Stimulated activated CD4-positive, alpha-beta T cell treated with anti-CD3 and anti-CD28 coated beads, TNF-alpha, amount 100 ng/mL, for 4 hours (primary cell): ENCODE measurements at places on chromosomes 13 and 19.
A peak's percentile ranks its signal among the peaks of the same experiment; 100 is the strongest.

GRCh38 chr13:113722921-113723320 lies 36.1 kb upstream of the TMEM255B start:
- no peak for DNase-seq

GRCh38 chr13:73715911-73716510 lies 418.2 kb downstream of the KLF12 start:
- DNase-seq, result no peak

- no peak for DNase-seq
These were observed 13.0 kb downstream of the OR7A5 start for GRCh38 chr19:14821937-14822336.

DNA sequence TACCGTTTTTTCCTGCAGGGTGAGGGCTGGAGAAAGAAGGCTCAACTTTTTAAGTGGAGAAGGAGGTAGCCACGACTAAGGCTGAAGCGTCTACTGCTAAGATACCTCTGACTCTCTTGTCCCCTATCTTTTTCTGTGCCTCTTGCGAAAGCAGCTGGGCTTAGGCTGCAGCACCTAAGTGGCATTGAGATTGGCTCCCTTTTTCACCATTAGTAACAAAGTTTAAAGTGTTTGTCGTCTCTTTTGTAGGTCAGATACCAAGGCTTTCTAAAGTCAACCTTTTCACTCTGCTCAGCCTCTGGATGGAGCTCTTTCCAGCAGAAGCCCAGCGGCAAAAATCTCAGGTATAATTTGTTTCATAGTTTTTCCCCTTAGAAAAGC lies 887 bp downstream of the CDADC1 start:
- DNase-seq, result no peak

GRCh38 chr13:52374389-52374788 lies 31.6 kb downstream of the THSD1 start:
- no peak for DNase-seq

DNA sequence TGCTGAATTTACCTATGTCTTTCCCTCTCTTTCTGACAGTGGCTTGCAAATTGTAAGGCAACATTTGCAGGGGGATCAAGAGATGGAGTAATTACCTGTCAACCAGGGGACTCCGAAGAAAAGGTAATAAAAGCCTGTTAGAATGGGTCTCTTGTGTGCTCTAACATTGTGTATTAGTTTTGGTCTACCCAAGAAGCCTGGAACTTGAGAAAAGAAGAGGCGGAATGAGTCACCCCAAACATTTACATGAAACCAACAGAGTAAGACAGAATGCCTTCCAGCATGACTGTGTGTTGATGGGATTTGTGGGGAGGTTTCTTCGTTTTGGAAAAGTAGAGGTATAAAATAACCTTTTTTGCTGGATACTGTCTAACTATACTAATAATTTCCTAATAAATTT lies 36.7 kb downstream of the ZAR1L start:
- DNase-seq, result no peak

- no peak for DNase-seq
These were observed at the start of gene RYR1 for GRCh38 chr19:38433268-38433733. TSS of gene RYR1 (plus strand) at chr19:38433691. CDS start at chr19:38433830, 139 bp downstream.

GRCh38 chr13:30300596-30300995 lies 6.8 kb downstream of the KATNAL1 start:
- DNase-seq, result no peak

- no peak for DNase-seq
These were observed 2.8 kb upstream of the CEACAM5 start for GRCh38 chr19:41705393-41706174.

- no peak for DNase-seq
These were observed 25.4 kb downstream of the ATP8B3 start for GRCh38 chr19:1786668-1787067.

DNA sequence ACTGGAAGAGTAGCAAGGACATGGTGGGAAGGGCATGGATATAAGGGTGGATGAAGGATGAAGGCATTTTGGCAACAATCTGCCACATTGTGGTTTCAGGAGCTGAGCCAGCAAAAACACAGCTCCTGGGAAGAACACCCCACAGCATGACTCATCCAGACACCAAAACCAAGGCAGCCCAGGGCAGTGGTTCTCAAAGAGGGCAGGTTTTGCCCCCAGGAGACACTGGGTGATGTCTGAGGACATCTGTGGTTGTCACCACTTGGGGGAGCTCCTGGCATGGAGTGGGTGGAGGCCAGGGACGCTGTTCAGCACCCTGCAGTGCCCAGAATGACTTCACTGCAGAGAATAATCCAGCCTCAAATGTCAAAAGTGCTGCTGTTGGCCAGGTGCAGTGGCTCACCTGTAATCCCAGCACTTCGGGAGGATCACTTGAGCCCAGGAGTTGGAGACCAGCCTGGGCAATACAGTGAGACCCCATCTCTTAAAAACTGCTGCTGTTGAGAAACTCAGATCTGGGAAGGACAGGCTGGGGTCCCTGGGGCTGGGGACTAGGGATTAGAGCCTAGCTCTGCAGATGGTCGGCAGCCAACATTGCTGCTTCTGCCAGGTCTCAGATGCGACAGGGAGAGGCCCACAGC lies 16.1 kb downstream of the ZFR2 start:
- no peak for DNase-seq

GRCh38 chr19:52690369-52691214 lies 44.3 kb downstream of the ZNF611 start:
- peak; percentile 83 for DNase-seq

- no peak for DNase-seq
These were observed 75.3 kb upstream of the RXFP2 start for GRCh38 chr13:31663880-31664585.

- DNase-seq, result no peak
These were observed 5.9 kb downstream of the POLR2E start for GRCh38 chr19:1089126-1089771.

DNA sequence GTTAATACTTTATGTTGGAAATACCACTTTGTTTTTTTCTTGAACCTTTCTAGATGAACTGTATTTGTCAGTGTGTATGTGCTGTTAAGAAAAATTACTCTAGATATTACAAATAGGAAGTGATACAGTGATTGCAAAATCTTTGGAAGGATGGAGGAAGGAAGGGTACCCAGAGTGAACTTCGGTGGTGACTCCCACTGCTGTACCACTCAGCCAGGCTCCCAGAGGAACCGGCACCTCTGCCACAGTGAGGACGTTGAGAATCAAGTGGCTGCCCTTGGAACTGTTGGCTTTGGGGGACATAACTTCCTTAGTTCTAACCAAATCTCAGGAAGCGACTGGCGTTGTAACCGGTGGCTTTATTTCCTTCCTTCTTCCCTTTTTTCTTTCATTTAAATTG lies 184.7 kb downstream of the PCCA start:
- DNase-seq, result no peak

- DNase-seq, result no peak
These were observed 6.8 kb upstream of the RGL3 start for GRCh38 chr19:11425719-11426457.
